ENCODE measurements at places on chromosomes 2 and 18.

GRCh38 chr2:29281086-29281915 is 166.1 kb downstream of the CLIP4 start:
- DNase-seq, result no peak

DNA sequence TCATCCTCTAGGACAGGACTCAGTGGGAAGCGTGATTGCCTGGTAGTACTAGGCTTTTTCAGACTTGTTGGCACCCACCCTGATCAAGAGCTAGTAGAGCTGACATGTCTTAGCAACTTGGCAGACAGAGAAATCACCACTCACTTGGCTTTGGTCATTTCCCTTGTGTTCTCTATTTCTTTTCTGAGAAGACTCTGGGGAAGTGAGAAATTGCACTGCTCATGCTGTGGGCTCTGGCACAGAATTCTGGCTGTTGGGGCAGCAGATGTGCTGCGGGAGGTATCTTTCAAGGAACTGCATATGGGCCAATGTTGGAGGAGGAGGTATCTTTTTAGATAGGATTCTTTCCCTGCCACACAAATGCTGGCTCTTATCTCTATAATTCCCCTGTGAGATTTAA is 529.1 kb upstream of the MEX3C start:
- no peak for DNase-seq

GRCh38 chr2:74429487-74430451 is 8.2 kb downstream of the WDR54 start:
- DNase-seq, result no peak

DNA sequence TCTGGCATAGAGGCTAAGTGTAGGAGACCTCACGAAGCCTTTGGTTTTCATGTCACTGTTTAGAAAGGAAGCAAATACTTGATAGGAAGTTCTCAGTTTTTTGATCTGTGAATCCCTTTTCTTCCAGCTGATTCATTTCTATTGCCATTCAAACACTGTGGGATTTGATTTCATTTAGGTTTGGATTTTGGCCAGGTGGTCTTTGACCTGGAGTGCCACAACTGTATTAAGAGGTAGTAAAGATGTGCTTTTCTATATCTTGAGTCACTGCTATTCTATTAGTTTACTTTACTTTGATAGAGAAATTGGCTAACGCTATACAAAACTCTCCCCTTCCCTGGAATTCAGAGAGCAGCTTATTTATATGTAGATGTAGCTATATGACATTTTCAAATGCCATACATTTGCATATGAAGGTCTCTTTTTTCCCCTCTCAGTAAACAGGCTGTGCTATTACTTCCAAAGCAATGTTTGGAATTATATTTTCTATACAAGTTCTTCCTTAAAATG is 132.4 kb upstream of the CAVIN2 start:
- no peak for DNase-seq

- DNase-seq, result no peak
These were observed 453.0 kb downstream of the KCNJ3 start for GRCh38 chr2:155151472-155151871.

- no peak for DNase-seq
These were observed 75.8 kb downstream of the LNPK start for GRCh38 chr2:175926272-175926671.

DNA sequence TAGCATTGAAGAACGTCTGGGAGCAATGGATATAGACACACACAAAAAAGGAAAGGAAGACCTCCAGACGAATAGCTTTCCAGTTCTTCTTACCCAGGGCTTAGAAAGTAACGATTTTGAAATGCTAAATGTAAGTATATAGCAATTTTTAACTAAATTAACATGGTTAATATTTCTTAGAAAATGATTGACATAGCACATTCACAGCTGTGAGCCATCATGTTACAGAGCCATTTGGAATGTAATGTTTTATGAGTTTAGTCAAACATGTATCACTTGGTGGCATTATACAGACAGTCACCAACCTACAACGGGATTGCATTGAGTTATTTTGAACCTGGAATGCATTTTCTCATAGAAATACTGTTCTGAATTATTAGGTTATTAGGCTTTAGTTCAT is 35.1 kb downstream of the WDR43 start:
- DNase-seq, result no peak

DNA sequence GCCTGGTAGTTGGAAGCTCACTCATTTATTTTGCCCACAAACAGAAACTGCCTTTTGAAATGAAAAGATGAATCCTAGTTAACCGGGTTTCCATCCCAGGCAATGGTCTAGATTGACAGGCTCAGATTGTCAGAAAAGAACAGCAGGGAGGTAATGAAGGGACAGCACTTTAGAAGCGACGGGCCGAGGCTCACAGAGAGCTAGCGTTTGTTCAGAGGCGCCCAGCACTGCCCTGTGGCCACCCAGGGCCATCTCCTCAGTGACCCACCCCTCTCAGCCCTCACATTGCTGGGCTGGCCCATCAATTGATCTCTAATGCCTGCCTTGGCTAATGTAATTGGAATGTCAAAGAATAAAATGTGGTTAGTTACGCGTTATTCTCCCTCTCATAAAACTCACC is 304.8 kb downstream of the CDCA7 start:
- no peak for DNase-seq

GRCh38 chr2:68737711-68738110 is 3.1 kb downstream of the ARHGAP25 start:
- no peak for DNase-seq

GRCh38 chr2:56505885-56506284 is 322.1 kb downstream of the CCDC85A start:
- DNase-seq, result no peak

- no peak for DNase-seq
These were observed 775.4 kb downstream of the TSN start for GRCh38 chr2:122530814-122531213.

DNA sequence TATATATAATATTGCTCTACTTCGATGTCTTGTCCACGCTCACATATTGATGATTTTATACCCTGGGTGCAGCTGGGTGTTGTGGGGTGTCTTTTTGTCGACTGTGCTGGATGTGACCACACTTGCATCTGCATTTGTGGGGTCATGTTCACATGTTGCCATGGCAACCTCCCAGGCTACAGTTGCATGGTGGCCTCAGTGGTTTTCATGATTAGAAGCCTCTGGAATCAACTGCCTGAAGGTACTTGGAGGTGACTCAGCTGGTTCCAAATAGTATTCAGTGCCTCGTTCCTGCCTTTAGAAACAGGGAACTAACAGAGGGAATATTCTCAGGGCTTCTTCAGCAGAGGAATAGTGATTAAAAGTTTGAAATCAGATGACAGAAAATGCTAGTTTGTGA is 166.3 kb upstream of the NYAP2 start:
- no peak for DNase-seq

DNA sequence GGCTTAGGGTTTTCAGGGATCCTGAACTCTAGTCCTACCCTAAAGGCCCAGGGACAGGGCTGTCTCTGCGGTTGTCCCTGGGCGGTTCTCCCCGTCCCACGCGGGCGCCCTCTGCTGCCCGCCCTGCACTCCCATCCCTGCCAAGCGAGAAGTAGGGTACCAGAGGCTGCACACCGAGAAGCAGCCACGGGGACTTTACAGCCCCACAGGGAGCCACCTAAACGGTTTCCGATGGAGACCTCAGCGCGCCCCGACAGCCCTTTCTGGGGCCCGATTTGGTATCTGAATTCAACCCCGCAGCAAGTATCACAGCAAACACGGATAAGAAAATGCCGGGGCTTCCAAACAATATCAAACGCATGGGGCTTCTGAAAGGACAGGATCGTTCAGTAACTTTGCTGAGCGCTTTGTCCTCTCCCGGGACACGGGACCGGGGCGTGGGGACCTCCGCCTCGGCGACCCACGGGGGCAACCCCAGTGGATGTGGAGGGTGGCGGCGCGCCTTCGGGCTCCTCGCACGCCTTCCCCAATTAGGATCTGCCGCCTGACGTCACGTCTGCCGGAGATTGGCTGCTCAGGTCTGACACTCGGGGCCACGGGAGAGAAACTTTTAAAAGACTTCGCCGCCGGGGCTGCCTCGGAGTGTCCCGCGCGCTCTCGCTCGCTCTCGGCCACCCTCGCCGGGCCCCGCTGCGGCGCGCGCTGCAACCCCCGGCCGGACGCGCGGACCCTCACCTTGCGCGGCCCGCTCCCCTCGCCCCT is at the start of gene LTBP1:
Gene LTBP1, plus strand, starts transcription at position 640 of the 762 bp plus-strand sequence. CDS start 372 bp downstream, outside the sequence.
- DNase-seq, result peak; percentile 2
